ENCODE measurements at places on chromosomes 3 and 15.

- no peak for DNase-seq
These were observed 106.8 kb downstream of the EDEM1 start for GRCh38 chr3:5294356-5294755.

DNA sequence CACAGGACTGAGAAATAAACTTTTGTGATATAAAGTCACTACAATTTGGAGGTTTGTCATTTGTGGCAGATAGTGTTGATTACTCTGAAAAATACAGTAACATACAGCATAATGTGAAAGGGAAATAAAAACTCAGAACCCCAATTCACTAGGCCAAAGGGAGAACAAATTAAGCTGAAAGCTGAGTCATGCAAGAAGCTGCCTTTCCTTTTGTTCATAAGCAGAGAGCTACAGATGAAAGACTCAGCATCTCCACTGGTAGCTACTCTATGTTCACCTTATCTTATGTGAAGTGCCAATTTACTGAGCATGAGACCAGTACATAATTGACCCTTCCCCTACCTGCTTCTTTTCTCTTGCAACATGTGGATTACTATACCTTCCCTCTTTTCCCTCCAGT, 19.3 kb upstream of the SLTM start:
- DNase-seq: no peak

DNA sequence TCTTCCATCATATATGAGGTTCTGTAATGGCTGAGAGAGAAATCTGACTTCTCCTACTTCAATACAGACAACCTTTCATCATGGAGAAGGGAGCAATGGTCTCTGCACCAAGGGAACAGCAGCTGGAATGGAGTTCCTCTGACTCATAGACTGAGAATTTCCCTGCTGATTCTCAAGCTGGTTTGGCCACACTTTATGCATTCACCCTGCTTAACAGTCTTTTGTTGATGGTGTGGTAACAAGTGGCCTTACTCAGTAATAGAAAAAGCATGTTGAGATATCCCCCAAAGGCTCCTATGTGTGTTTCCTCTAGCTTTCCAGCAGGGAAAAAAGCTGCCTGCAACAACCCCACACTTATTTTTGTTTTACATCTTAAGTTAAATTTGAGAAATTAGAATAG, 138.1 kb downstream of the GREM1 start:
- DNase-seq: no peak

GRCh38 chr3:129950318-129951046, 24.0 kb upstream of the TRH start:
- no peak for DNase-seq

DNA sequence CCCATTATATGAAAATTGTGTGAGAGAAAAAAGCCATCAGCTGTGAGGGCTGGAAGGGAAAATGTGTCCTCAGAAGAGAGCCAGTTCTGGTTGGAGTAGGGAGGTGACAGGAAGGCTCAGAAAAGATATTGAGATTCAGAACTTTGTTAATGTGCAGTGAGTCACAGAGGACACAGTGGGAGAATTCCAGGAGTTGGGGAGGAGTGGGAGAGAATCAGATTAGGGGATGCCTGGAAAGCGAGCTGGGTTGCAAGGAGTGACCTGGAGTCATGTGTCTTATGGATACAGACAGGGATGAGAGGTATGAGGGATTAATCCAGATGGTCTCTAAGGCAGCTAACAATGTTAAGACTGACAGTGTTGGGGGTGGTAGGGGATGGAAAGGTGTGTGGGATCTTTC, 67.5 kb downstream of the CHST2 start:
- no peak for DNase-seq

GRCh38 chr3:146692254-146692653, 87.1 kb upstream of the PLSCR5 start:
- DNase-seq: no peak

DNA sequence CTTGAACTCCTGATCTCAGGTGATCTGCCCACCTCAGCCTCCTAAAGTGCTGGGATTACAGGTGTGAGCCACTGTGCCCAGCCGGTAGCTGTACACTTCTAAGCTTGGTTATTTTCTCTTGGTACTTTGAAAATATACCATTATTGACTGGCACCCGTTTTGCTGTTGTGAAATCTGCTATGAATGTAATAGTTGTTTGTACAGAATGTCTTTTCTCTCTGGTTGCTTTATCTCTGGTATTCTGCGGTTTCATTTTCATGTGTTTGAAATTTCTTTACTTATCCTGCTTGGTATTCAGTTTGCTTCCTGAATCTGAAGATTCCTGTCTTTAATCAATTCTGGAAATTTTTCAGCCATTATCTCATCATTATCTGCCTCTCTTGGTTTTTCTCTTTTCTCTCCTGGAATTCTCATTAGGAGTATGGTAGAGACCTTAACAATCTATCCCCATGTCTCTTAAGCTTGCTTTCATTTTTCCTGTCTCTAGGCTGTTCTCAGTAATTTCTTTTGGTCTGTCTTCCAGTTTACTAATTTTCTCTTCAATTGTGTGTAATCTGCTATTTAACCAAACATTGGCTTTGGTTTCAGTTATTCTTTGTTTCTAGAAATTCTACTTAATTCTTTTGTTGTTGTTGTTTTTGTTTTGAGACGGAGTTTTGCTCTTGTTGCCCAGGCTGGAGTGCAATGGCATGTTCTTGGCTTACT, 2.8 kb upstream of the PAK2 start:
- DNase-seq: no peak

GRCh38 chr3:172815857-172816256, 65.3 kb downstream of the ECT2 start:
- no peak for DNase-seq

DNA sequence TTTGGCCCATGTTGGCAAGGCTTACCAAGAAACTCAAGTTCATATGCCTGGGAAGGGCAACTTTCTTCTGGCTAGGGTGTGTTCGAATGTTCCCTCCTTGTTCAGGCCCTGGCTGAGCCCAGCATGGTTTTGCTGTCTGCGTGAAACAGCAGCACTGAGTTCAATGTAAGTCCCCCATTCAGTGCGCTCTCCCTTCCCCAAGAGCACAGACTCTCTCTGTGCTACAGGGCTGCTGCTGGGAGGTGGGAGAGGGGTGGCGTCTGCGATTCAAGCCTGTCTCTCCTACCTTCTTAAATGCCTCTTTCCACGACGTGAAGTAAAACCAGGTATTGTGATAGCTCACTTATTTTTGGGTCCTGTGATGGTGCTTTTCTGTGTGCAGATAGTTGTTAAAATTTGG, 289.3 kb upstream of the GOLIM4 start:
- DNase-seq: no peak

DNA sequence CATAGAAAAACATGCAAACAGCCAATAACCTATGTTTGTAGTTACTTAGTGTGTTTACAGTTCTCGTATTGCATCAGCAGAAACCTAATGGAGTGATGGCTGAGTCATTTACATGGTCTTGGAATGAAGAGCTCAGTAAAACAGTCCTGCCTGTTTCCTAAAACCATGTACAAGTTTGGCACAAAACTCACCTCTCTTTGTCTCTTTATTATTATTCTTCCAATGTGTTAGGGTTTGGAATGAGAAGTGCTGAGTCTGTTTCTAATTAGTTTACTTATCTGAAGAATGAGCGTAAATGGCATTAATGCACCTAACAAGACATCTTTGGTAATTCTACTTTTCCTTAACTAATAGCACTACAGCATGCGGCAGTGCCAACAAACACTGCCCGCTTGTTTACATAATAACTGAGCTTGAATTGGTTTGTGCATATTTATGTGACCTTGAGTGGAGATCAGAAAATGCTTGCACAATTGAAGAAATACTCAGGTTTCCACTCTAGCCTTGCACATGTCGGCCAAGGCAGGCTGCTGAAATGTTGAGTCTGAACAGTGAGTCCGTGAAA, 385.4 kb upstream of the SEMA6D start:
- no peak for DNase-seq

GRCh38 chr15:45253330-45253729, 1.3 kb downstream of the SLC28A2 start:
- DNase-seq: no peak

- DNase-seq: no peak
These were observed 3.1 kb upstream of the CPNE9 start for GRCh38 chr3:9700536-9700935.

GRCh38 chr15:72222393-72222792, 8.6 kb downstream of the PKM start:
- DNase-seq: no peak

DNA sequence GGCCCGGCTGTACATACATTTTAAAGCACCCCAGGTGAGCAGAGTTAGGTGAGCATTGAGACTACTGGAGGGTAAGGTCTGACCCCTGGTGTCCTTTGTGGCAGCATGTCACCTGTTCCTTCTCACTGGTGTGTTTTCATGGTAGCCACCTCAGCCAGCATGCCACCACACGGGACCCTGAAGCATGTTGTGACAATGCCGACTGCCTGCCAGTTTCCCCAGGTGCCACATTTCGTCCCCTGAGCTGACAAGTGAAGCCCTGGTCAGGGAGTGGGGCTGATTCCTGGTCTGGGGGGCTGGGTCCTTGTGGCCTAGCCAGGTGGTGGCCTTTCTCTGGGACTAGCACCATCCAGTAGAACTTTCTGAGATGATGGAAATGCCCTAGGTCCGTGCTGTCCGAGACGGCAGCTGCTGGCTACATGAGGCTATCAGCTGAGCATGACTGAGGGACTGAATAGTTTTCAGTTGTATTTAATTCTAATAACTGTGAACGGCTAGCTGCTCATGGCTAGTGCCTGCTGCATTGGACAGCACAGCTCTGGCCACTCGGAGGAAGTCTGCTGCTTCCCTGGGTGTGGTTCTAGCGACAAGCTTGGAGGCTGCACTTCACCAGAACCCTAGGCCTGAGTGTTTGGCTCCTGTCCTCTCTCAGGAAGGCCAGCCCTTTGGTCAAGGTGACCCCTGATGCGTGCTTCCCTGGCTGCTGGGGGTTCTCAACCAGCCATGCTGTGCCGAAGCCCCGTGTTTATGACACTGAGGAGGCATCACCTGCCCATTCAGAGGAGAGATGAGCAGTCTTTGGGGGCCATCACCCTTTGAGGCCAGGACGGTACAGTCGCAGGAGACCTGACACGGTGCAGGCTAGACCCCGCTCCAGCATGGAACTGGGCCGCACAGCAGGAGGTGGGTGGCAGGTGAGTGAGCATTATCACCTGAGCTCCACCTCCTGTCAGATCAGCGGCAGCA, 3.9 kb downstream of the C3orf22 start:
- peak; percentile 4 for DNase-seq

- no peak for DNase-seq
These were observed 15.2 kb downstream of the MRPS22 start for GRCh38 chr3:139358841-139359562.

- peak; percentile 75 for DNase-seq
These were observed at the start of gene FOXP1 for GRCh38 chr3:71583566-71584393. TSS of gene FOXP1 (minus strand) at chr3:71583728. CDS start at chr3:71198381, 385,347 bp downstream.

- DNase-seq: no peak
These were observed 4.4 kb downstream of the SCN5A start for GRCh38 chr3:38645076-38645475.

- no peak for DNase-seq
These were observed 200.0 kb downstream of the CACNA2D3 start for GRCh38 chr3:54322354-54322753.

GRCh38 chr15:74382004-74382816, 14.8 kb upstream of the CYP11A1 start:
- peak; percentile 86 for DNase-seq

DNA sequence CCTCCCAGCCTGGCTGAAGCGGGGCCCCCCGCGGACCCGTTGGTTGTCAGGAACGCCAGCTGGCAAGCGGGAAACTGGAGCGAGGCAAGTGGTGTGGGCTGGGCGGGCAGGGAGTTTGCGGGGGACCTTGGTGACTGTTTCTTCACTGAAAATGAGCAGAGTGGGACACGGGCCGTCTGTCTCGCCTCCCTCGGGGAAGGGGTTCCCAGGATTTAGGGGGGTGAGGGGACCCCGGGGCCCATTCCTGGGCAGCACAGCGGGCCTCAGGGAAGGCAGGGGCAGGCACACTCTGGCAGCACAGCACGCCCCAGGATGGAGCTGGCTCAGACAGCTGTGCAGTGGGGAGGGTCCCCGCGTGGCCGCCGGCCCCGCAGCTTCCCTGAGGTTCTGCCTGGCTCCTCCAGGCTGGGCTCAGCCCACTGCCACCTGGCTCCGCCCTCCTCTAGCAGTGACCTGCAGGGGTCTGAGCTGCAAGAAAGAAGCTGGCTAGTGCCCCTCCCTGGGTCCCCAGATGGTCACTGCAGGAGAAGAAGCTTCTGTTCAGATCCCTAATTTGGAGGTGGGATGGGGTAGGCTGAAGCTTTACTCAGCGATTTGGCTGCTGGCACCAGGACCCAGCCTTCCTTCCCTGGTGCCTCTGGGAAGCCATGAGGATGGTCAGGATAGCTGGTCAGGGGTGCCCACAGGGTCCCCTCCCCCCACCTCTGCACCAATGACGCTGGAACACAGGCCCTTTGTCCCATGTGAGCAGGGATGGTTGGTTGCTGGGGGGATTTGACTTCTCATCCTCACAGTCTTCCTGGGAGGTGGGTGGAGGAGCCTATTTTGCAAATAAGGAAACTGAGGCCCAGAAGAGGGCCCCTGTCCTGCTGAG, 90.4 kb downstream of the TBC1D2B start:
- no peak for DNase-seq

DNA sequence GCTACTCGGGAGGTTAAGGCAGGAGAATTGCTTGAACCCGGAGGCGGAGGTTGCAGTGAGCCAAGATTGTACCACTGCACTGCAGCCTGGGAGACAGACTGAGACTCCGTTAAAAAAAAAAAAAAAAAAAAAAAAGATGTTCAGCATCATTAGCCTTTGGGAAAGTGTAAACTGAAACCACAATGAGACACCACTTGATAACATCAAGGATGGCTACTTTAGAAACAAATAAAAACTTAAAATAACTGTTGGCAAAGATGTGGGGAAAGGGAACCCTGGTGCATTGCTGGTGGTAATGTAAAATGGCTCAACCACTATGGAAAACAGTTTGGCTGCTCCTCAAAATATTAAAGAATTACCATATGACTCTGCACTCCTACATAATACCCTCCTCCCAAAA, 1.9 kb downstream of the LEO1 start:
- DNase-seq: no peak

DNA sequence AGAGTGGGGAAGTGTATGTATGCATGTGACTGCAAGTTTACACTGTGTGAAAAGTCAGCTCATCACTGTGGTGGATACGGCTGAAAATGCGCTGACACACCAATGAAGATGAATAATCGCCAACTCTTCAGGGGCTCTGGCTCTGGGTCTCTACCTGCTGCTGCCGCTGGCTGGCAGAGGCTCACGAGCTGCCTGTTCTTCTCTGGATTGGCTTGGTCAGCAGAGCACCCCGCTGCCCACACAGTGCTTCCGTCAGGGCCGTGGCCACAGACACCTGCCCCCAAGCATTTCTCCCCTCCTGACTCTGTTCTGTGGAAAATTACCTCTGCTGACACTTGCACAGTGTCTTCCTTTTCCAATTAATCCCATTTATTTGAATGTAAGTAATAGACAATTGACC, 215.5 kb downstream of the GAP43 start:
- DNase-seq: no peak

GRCh38 chr15:43487271-43487895, 5.6 kb downstream of the TP53BP1 start:
- DNase-seq: no peak

DNA sequence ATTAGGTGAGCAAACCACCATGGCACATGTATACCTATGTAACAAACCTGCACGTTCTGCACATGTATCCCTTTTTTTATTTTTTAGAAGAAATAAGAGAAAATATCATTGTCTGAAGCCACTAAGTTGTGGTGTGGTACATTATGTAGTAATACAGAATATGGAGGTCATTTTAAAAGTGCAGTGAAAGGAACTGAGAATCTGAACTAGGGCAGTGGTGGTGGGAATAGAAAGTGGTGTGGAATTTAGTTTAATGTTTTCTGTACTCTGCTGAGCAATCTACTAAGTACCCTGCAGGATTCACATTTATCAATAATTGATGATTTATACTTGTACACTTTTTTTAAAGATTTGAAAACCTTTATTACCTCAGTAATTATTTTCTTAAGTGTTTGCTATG, 283.5 kb downstream of the CHL1 start:
- DNase-seq: no peak

- DNase-seq: peak; percentile 76
These were observed 10.7 kb downstream of the GCNT3 start for GRCh38 chr15:59622289-59622688.
